SJCRH30 (cell line): ENCODE measurements at places on chromosomes 12 and 14.
A peak's percentile ranks its signal among the peaks of the same experiment; 100 is the strongest.

DNA sequence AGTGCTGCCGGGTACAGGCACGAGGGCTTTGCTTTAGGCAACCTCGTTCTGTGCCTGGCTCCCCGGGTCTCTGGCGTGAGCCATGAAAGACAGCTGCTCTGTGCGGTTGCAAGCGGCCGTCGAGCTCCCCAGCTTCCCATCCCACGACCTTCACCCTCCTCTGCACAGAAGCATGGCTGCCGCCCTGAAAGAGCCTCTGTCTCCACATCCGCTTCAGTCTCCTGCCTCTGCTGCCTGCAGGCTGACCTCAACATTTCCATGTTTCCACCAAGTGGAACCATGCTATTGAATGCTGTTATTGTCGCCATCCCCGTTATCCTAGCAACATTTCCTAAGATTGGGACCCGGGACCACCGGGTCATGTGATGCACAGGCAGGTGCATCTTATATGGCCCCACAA is 57.1 kb downstream of the KDM2B start:
- DNase-seq, result no peak

- peak; percentile 46 for DNase-seq
These were observed 35.9 kb downstream of the XRCC3 start for GRCh38 chr14:103679351-103679750.

GRCh38 chr12:109544955-109545531 is 28.3 kb downstream of the MMAB start:
- DNase-seq, result no peak

- DNase-seq, result no peak
These were observed 509.1 kb downstream of the PCNX1 start for GRCh38 chr14:71416392-71416791.

DNA sequence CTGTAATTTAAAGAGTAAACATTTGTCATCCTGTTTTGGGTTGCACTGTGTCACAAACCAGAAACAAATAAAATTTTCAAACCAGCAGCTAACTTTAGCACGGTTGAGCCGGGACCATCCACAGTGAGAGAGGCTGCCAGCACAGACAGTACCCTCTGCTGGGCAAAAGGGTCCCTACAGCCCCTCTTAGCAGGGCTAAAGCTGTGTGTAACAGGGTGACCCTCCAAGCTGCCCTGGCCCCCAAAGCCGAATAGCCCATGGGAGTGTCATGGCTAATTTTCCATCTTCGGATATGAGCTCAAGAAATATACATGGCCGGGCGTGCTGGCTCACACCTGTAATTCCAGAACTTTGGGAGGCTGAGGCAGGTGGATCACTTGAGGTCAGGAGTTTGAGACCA is 157.1 kb upstream of the GRIN2B start:
- peak; percentile 39 for DNase-seq

GRCh38 chr12:58576916-58577315 is 343.4 kb downstream of the LRIG3 start:
- DNase-seq, result no peak

DNA sequence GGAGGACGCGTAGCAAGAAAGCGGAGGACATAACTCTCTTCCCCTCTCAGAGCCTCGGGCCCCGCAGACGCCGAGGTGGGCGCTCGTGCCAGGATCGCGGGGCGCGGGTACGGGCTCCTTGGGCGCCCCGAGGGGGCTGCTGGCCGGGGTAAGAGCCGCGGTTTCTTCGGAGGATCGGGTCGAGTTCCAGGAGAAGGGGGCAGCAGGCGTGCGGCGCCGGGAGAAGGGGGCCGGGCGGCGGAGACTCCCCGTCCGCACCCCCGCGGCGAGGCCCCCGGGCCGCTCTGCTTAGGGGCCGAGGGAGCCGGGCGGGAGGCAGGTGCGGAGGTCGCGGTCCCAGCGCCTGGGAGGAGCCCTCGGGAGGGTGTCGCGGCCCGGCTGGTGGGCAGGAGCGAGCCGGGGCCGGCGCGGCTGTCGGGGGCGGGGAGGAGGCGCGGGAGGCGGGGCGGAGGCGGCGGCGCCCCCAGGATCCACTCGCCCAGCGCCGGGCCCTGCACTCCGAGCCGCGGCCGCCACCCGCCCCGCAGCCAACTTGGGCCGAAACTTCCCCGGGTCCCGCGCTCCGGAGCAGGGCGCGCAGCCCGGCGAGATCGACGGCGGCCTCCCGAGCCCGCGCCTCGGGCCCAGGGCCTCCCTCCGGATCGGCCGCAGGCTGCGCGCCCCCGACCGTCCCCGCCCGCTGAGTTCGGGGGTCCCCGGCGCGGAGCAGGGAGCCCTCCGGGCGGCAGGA is 64.4 kb downstream of the FBXL14 start:
- peak; percentile 58 for DNase-seq

DNA sequence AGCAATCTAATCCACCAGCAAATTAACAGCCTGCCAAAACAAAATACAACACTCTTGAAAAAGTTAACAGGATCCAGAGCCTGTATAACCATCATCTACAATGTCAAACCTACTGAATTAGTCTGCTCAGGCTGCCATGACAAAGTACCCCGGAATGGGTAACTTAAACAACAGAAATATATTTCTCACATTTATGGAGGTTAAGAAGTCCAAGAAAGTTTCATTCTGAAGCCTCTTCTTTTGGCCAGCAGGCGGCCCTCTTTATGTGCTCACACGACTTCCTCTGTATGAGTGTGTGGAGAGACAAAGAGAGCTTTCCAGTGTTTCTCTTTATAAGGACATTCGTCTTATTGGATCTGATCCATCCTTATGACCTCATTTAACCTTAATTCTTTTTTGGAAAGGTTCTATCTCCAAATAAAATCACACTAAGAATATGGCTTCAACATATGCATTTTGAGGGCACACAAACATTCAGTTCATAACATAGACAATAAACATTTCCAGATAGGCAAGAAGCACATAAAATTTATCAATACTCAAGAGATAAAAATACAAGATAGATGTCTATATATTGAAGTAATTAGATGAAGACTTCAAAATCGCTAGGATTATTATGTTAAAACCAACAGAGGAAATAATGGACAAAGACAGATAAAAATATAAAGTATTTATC is 5.9 kb upstream of the RERG start:
- DNase-seq, result peak; percentile 23

GRCh38 chr14:56294128-56294527 is 175.9 kb downstream of the PELI2 start:
- DNase-seq, result no peak

DNA sequence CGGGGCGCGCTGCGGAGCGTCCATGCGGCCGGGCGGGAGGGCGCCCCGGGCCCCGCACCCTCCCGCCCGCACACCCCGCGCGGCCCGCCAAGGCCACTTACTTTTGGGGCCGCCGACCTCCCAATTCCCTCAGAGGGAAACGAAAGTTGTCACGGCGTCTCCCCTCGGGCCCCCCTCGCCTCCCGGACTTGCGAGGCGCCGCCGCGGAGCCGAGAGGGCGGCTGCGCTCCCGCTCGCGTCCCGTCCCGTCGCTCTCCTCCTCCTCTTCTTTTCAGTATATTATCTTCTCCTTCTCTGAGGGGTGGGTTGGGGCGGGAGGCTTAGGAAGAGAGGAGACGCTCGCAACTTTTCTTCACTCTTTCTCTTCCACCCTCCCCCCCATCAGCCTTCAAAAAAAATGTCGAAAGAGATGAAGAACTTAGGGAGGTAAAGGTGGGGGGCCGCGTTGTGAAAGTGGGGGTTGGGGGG is 613 bp downstream of the DUSP16 start:
- DNase-seq, result peak; percentile 20

DNA sequence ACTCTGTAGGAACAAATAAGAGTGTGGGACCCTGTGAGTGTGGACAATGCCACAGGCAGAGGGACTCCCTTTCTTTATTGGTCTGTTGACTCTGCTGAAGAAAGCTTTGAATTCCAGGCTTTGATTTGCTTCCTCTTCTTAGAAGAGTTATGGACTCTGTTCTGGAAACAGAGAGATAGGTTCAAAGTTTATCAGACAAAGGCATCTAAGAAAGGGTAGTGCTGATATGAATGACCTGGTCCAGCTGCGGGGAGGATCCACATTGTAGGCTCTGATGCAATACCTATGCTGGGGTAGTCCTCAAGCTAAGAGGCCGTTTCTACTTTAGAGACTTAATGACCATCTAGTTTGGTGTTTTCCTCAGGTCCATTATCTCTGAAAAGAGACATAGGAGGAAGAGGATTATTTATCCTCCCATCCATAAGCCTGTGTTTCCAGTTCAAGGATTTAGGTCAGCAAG is 10.7 kb upstream of the IKZF4 start:
- no peak for DNase-seq

DNA sequence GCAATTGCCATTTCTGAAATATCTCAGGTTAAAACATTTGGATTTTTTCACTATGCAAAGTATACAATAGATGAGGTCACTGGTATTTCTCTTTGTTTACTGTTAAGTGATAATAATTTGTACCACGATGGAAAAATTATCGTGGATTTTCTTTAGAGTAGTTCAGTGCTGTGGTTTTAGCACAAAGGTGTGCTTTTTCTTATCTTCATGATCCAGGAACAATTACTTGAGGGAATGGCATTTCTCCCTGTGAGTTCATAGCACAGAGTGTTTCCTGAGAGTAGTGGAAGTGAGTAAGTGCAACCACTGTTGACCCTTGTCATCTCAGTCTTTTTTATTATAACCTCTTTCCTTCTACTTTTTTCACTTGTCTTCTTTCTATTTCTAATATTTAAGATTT is 86.8 kb downstream of the FGD4 start:
- no peak for DNase-seq

DNA sequence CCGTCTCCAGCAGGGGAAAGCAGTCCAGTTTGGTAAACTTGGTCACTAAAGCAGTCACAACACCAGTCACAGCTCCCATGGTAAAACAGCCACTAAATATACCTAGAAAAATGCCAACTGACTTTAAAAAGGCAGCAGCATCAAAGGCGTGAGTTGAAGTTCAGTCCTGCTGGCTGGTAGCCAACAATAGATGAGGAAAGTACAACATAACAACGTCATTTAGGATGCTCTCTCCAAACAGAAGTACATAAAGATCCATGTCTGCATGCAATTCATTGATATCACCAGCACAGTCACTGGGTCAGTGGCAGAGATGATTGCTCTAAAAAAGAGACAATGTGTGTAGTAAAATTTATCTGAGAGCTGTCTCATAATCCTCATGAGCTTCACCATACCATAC is 59.3 kb upstream of the TMPO start:
- no peak for DNase-seq

GRCh38 chr12:105113094-105113493 is 5.6 kb downstream of the WASHC4 start:
- DNase-seq, result no peak

GRCh38 chr14:20631880-20632389 is 9.6 kb downstream of the OR6S1 start:
- DNase-seq, result no peak

DNA sequence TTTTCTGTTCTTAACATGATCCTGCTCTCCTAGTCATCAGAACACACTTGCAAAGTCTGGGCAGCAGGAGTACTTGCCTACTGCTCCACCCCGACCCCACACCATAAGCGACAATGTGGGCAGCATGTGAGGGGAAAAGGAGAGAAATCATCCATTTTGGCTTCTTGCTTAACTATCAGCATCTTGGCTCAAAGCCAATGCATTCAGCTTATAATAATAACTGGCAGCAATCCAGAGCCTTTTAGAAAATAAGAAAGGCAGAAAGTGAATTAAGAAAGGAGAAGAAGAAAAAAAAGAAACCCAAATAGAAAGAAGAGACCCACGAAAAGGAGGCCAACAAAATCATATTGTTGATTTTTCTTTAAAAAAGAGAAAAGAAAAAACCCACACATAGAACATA is 930.8 kb downstream of the BCL11B start:
- DNase-seq, result no peak

GRCh38 chr14:44108601-44109000 is 398.5 kb downstream of the FSCB start:
- no peak for DNase-seq

- peak; percentile 100 for DNase-seq
These were observed 344.2 kb downstream of the ATP23 start for GRCh38 chr12:58285551-58285950.

DNA sequence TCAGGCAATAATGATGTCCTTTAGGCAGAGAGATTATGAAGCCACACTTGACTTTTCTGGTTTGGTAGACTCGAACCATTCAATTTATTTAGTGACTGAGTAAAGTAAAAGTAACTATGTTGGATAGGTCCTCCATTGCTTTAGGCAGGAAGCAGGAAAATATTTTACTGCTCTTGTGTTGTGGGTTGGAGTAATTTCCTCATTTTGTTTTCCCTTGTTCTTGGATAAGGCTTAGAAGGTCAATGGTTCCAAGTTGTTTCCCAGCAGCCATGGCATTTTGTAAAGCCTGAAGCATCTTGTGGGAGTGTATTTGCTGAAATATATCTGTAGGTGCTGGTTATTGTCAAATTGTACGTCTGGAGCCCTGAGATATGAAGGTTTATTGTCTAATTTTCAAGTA is 161.2 kb upstream of the SLC38A2 start:
- no peak for DNase-seq

- DNase-seq, result no peak
These were observed 320.9 kb downstream of the NRXN3 start for GRCh38 chr14:78491048-78491447.

GRCh38 chr12:104150416-104150815 is 12.4 kb upstream of the NFYB start:
- DNase-seq, result peak; percentile 20

DNA sequence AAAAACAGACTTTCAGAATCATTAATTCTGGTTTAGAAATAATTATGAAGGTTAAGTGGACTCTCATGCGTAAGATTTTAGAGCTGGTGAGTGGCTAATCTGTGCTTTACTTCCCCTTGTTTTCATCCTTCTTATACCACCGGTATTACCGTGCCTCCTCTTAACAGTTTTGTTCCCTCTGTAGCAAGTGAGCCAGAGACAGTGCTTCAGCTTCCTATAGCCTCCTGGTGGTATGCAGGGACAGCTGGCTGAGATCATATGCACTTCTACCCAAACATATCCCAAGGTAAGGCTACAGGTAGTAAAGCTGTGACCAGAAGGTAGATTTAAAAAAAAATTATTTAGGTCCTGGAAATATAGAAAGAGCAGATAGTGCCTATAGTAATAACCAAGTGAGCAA is 55.2 kb downstream of the PDE3A start:
- no peak for DNase-seq

DNA sequence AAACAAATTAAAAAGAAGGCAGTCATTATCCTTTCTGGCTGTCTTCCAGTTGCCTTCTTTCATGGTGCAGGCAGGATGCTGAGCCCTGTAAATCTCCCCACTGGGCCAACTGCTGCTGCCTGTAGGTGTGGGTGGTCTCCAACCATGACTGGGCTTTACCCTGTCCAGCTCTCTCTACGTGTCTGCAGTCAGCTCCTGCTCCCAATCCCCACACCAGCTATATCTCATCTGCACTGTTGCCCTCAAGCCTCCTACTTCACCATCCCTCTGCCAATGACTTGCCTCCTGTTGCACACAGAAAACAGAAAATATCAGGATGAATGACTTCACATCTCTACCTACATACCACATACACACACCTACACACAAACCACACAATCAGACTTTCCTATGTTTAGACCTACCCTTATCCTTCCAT is 39.7 kb upstream of the PSMA6 start:
- DNase-seq, result peak; percentile 44

GRCh38 chr12:28223858-28224257 is 33.6 kb downstream of the CCDC91 start:
- no peak for DNase-seq

GRCh38 chr12:59867055-59867454 is 271.2 kb downstream of the SLC16A7 start:
- DNase-seq, result no peak
